ENCODE measurements at places on chromosomes 12 and 14.

- no peak for DNase-seq
These were observed 929 bp upstream of the UBE2N start for GRCh38 chr12:93442411-93443340.

GRCh38 chr14:90611936-90612335 lies 204.3 kb downstream of the TTC7B start:
- DNase-seq = no peak

- DNase-seq = no peak
These were observed 25.4 kb downstream of the CLMN start for GRCh38 chr14:95294320-95294719.

GRCh38 chr14:55721353-55721752 lies 141.3 kb downstream of the KTN1 start:
- no peak for DNase-seq
